ENCODE measurements at places on chromosomes 12 and 14.

- DNase-seq = no peak
Measured at GRCh38 chr12:67818459-67818903, 169.9 kb downstream of the DYRK2 start.

DNA sequence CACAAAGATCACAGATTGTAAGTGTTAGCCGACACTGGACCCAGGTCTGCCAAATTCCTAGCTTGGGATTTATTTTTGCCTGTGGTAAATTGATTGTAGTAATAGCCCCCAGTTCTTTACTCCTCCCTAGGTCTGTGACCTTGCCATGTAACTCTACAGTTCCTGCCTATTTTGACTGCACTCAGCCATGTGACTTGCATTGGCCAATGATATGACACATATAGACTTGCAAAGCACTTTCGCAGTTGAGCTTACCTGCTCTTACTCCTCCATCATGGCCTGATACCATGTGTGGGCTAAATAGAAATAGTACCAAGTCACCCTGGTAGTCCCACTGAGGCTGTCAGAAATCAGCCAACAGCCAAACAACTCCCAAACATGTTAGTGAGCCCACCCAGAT lies 240.3 kb downstream of the DUSP6 start:
- DNase-seq = no peak

GRCh38 chr12:104533134-104533533 lies 76.4 kb downstream of the CHST11 start:
- DNase-seq = no peak

GRCh38 chr12:10362325-10362724 lies 27.5 kb downstream of the KLRK1 start:
- DNase-seq = no peak

- DNase-seq = no peak
Measured at GRCh38 chr12:8648576-8649205, 13.9 kb downstream of the MFAP5 start.

Data from nephron progenitor cell (in vitro differentiated cells).